Right forelimb (tissue), 1 donor: ENCODE measurements at places on chromosomes 6 and 20.
A peak's percentile ranks its signal among the peaks of the same experiment; 100 is the strongest.

DNA sequence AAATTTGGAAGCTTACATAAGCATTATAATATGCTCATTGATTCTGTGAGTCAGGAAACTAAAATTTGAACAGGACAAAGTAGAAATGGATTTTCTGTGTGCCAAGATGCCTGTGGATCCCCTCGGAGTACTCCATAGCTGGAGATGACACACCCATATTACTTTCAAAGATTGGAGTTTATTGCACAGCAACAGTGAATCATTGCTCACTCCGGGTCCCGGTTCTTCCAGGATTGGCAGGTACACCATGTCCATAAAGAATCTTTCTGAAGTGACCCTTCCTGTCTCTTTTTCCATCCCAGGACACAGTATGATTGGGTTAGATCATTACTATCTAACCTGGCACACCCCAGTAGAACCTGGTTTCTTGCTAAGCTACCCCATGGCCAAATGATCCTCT, 2.7 kb upstream of the BTN2A2 start:
- DNase-seq: no peak

DNA sequence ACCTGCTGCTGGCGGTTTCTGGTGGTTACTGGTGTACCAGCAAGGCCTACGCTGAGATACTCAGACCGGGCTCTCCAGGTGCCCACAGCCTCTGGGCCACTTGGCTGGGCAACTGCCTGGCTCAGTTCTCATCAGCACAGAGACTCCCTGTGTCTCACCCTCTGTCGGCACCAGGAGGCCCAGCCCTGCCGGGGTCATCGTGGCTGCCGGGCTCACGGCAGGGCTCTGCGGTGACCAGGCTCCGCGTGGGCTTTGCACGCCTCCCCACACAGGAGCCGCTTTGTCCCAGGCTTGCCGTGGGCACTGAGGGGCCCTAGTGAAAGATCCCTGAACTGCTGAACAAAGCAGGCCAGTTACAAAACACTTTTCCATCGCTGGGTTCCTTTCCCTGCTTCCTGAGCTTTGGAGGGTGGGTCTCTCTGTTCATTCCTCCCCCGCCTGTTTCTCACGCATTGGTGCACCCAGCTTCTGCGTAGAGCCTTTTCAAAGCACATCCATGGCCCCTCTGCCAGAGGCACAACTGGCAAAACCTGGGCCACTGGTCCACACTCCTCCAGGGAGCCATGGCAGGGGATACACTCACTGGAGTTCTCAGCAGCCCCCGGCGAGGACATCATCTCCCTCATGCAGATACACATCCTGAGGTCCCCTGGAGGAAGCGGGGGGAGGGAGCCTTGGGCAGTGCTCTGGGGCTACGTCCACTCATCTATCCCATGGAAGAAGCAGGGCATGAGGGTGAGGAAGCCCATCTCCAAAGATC, 117.0 kb downstream of the NFATC2 start:
- no peak for DNase-seq

DNA sequence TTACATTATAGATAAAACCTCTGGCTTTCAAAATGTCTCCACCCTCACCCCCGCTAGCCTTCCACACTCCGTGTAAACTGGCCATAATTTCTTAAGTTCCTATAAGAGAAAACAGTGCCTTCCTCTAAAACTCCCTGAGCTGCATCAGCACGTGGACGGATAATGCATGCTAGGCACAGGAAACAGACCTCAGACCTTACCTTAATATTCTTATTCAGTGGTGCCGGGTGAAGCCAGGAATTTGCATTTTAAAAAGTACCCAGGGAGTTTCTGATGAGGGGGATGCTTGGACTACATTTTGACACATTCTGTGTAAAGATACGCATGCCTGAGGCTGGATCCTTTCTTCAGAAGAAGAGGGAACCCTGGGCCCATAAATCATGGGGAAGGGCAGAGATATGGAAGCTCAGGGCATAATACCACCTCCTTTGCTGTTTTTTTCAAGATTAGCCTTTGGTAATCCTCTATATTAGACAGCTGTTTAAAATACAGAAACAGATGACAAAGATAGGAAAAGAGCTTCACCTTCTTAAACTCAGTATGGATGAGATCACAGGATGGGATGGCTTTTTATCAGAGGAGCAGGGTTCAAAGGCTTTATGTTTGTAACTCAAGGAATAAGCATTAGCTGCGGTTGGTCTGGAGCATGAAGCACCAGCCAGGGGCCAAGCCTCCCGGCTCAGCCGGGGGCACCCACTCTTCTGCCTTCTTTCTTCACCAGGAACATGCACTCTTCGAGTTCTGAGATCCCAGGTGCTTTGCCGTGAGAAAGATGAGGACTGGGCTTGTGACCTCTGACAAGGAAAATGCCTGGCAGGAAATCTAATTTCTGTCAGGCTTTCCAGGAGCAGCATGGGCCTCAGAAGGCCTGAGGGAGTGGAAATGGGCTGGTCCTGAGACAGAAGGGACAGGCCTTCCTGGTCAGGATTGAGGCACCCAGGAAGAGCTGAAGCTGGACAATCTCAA, 218.1 kb upstream of the SOX4 start:
- DNase-seq: no peak

DNA sequence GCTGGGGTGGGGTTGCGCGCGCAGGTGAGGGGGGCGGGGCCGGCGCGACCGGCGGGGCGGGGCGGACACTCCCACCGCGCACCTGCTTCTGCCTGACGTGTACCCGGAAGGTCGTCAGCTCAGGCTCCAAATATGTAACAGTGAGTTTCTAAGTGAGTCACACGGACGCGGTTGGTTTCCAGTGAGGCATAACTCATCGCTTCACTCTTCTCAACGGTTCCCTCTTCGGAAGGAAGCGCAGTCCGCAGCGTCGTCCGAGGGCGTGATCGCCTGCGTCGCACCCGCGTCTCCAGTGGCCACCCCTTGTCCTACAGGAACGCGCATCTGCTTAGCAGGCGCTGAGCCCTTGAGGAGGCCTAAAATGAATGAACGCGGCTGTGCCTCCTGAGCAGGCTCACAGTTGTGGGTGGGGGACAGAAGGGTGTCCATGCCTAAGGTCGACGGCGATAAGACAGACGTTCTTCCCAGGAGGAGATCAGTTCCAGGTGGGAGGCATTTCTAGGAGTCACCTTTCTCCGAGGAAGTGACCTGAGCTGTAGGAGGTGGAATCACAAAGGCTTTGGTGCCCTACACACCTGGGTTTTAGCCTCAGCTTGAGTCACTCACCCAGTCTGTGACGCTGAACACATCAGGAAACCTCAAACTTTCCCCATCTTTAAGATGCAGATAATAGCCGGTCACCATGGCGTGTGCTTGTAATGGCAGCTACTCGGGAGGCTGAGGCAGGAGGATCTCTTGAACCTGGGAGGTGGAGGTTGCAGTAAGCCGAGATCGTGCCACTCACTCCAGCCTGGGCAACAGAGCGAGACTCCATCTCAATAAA, 50.9 kb upstream of the EZR start:
- DNase-seq: no peak

DNA sequence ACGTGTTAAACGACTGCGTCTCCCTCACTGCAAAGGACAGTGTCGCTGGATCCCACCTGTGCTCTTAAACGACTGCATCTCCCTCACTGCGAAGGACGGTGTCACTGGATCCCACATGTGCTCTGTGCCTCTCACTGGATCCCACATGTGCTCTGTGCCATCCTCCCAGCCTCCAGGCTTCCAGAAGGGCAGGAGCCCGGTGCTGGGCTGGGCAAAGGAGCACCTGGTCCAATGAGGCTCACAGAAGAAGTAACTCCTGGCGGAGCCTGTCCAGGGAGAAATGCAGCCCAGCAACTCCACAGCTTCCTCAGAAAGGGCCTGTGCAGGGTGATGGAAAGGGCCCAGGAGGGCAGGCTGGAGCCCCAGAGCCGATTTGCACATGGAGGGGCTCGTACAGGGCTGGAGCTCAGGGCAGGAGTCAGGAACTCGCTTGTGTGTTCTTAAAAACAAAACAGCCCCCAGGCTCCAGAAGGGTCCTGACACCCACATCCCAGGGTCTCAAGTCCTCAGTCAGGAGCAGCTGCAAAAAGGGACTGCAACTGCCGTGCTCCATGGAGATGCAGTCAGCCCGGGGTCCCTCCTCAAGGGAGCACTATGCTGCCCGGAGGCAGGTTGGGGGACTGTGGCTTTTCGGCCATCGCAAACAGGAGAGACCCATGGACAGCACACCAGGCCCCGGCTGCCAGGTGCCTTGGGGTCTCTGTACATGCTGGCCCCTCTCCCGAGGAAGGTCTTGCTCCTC, 52.7 kb downstream of the DLL1 start:
- DNase-seq: no peak

DNA sequence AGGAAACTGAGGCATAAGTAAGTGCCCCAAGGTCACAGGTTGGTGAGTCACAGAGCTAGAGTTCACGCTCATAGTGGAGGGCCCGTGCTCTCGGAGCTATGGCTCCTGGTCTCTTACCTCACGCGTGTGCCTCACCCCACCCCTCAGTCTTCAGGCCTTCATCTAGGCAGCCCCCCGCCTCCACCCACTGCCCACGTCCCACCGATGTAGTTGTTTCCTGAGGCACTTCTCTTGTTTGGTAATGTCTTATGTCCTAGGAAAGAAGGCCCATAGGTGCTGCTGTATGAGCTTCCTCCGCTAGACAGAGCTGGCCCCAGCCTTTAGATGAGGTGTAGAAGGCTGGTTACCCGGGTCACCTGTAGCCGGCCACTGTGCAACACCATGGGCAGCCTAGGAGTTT, 5.1 kb downstream of the RIPK1 start:
- no peak for DNase-seq

DNA sequence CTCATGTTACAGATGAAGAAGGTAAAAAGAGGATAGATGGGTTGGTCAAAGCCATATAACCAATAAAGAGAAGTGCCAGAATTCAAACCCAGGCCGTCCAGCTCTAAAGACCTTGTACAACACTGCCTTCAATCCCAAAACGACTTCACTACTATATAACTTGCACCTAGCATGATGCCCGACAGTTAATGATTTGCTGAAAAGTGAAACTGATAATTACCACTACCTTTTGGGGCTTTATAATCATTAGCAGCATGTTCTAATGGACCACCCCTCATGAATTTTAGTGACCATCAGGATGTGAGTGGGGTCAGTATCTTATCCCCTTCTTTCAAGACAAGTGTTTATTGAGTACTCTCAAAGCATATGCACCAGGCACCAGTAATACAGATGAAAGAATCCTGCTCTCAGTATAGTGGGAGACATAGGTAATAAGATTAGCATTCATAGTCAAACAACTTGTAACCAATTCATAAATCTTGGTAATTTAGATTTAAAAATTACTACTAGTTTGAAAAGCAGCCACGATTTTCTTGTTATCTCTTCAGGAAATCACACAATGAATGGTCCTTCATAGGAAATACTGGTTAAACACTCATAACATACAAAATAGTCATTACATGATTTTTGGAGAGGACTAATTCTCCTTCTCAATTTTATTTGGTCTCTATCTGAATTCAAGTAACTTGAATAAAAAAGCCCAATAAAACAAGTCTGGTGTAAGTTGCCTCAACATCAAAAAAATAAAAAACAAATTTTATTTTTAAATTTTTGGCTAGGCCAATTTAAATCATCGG, 98.0 kb downstream of the EPB41L2 start:
- DNase-seq: no peak

DNA sequence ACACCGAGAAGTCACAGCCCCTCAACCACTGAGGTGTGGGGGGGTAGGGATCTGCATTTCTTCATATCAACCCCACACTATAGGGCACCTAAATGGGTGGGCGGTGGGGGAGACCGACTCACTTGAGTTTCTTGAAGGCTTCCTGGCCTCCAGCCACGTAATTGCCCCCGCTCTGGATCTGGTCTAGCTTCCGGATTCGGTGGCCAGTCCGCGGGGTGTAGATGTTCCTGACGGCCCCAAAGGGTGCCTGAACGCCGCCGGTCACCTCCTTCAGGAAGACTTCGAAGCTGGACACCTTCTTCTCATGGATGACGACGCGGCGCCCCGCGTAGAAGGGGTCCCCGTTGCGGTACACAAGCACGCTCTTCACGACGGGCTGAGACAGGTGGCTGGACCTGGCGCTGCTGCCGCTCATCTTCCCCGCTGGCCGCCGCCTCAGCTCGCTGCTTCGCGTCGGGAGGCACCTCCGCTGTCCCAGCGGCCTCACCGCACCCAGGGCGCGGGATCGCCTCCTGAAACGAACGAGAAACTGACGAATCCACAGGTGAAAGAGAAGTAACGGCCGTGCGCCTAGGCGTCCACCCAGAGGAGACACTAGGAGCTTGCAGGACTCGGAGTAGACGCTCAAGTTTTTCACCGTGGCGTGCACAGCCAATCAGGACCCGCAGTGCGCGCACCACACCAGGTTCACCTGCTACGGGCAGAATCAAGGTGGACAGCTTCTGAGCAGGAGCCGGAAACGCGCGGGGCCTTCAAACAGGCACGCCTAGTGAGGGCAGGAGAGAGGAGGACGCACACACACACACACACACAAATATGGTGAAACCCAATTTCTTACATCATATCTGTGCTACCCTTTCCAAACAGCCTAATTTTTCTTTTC, at the start of gene DCDC2:
DCDC2 (minus strand) TSS at position 724 of the 883 bp plus-strand sequence; CDS start at position 415, 309 bp downstream.
- DNase-seq: peak; percentile 48

DNA sequence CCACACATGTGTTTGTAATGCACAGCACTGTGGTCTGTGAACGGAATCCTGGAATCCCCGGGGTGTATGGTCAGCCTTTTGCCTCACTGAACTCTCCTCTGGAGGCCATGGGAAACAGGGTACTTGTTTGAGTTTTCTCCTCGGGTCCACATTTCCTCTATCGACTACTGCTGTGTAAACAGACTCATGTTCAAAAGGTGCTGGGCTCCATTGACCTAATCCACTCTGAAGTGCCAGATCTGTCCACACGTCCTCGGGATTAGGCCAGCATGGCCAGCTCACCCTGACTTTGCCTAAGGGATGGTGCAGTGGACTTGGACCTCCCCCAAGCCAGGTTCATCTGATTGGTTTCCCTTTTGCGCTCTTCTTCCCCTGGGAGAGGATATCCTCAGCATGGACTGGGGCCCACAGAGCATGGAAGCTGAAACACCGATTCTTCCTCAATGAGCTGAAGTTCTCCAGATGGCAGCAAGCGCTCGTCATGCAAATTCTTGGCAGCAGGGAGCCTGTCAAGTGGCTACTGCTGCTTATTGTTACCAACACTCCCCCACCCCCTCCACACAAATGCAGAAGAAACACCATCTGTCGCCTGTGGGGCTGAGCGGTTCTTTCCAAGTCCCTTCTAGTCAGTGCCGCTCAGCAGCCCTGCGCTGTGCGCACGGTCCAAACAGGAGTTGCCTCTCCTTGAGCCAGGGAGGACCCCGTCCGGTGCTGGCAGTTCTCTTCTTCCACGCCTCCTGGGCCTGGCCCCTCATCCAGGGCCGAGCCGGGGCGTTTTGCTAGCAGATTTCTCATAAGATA, 292.6 kb upstream of the MARCKS start:
- peak; percentile 86 for DNase-seq

DNA sequence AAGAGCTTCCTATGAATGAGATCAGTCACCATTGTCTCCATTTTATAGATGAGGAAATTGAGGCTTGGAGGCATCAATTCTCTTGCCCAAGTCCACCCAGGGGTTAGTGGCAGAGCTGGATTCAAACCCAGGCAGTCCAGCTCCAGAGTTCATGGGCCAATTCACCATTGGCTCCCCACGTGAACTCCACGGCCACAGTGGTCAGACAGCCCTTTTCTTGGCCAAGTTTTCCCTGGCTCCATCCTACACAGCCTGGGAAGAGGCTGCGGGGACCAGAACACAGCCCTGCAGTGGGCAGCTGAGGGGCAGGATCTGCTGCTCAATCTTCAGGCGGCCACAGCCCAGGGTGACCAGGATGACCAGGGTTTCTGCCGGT, 20.5 kb downstream of the TGM2 start:
- DNase-seq: no peak

GRCh38 chr6:107488875-107489635, 862 bp upstream of the SOBP start:
- peak; percentile 79 for DNase-seq

- no peak for DNase-seq
Observed at GRCh38 chr20:32195581-32195980, 12.0 kb downstream of the PLAGL2 start.

- peak; percentile 72 for DNase-seq
Observed at GRCh38 chr6:14149739-14150130, 32.2 kb downstream of the CD83 start.
